CD4-positive, alpha-beta T cell (primary cell): ENCODE measurements at places on chromosomes 3 and 15.

DNA sequence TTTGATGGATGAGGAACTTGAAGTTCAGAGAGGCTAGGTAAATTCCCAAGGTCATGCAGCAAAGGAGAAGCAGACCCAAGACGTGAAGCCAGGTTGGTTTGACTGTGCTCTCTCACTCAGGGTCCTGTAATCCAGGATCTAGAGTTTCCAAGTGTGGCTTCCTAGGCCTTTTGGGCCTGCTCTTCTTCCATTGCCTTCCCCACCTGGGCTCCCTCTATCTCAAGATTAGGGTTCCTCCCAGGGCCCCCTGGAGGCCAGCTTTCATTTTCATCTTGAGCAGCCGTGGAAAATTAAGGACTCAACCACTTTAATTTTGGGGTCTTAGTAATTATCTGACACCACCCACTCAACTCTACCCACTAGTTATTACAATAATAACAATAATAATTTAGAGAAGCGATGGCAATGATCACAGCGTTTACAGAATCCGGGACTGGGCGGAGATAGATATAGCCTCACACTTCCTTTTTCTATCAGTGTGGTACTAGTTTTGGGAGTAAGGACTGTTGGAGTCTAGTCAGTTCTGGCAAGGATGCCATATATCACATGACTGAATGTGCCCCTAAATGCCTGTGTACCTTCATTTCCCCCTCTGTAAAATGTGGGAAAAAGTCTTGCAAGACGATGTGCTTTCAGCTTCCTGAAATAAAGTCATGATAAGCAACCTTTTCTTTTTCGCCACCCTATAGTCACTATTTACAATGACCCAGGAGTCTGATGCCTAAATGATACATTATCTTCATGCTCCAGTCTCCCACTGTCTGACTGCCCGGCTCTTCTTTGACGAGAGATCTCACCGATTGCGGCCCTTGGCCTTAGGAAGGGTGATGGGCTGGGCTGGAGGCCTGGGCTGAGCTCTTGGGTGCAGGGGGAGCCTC lies 30.2 kb upstream of the MAGEF1 start:
- no peak for DNase-seq

GRCh38 chr15:68380456-68380855 lies 51.5 kb downstream of the ITGA11 start:
- DNase-seq = no peak

GRCh38 chr3:49351521-49352011 lies 6.6 kb downstream of the GPX1 start:
- DNase-seq = no peak

GRCh38 chr3:188001093-188001492 lies 152.9 kb upstream of the LPP start:
- DNase-seq = no peak

GRCh38 chr15:68646156-68646555 lies 67.4 kb downstream of the CORO2B start:
- DNase-seq = no peak

DNA sequence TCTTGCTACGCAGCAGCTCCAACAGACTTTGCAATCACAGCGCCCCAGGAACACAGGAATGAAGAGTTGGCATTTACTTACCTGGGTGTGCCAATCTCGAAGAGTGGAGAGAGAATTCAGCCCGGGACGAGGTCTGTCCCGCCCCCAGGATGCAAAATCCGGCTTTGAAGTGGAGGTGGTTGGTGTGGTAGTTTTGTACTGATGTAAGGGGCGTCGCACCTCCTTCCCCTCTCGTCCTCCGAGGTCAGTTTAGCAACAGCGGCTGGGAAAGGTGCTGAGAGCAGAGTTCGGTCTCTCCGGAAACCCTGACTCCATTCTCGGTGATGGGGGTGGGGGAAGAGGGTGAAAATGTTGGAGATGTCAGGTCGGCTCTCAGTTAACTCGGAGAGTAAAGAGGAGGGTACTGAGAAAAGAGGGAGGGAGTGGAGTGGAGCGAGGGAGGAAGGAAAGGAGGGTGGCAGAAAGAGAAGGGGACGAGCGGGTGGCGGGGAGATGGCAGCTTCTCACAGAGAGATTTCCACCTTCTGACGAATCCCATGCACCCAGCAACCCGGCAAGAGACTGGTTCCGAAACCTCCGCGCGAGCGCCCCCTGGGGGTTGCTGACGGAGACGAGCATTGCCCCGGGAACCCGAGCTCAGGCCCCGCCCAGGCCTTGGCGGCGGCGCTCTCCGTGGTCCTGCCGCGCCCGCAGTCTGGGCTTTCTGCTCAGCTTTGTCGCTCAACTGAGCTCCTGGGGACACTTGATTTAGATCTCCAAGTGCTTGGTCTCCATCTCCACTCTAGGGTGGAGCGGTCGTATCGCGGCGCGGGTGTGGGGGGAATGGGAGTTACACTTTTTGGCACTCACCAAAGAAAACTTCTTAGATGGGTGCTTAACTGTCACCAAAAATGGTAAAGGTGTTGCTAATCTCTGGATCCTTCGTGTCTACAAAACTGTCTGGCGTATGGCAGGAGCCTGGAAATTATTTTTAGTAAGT lies at the start of gene CPNE4:
CPNE4 (minus strand) TSS at position 529 of the 979 bp plus-strand sequence.
- DNase-seq = peak; percentile 71

- DNase-seq = no peak
Measured at GRCh38 chr3:58102976-58103451, 94.8 kb downstream of the FLNB start.

- no peak for DNase-seq
Measured at GRCh38 chr3:13568515-13569028, 19.6 kb downstream of the FBLN2 start.

GRCh38 chr3:140766465-140766864 lies 88.6 kb downstream of the TRIM42 start:
- no peak for DNase-seq

- no peak for DNase-seq
Measured at GRCh38 chr15:40871749-40872617, 2.1 kb downstream of the RHOV start.

GRCh38 chr3:94784274-94784673 lies 721.4 kb downstream of the NSUN3 start:
- DNase-seq = no peak

- no peak for DNase-seq
Measured at GRCh38 chr3:62793946-62794345, 81.3 kb downstream of the CADPS start.

- no peak for DNase-seq
Measured at GRCh38 chr3:82568776-82569338, 807.4 kb upstream of the GBE1 start.

DNA sequence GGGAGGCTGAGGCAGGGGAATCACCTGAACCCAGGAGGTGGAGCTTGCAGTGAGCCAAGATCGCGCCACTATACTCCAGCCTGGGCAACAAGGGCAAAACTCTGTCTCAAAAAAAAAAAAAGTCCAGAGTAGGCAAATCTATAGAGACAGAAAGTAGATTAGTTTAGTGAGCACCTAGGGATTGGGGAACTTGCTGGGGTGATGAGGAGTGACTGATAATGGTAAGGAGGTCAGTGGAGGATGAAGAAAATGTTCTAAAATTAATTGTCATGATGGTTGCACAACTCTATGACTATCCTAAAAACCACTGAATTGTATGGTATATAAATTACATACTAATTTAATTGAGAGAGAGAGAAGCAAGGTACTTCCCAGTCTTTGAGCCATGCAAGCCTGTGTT lies 27.8 kb upstream of the LYZL4 start:
- no peak for DNase-seq

DNA sequence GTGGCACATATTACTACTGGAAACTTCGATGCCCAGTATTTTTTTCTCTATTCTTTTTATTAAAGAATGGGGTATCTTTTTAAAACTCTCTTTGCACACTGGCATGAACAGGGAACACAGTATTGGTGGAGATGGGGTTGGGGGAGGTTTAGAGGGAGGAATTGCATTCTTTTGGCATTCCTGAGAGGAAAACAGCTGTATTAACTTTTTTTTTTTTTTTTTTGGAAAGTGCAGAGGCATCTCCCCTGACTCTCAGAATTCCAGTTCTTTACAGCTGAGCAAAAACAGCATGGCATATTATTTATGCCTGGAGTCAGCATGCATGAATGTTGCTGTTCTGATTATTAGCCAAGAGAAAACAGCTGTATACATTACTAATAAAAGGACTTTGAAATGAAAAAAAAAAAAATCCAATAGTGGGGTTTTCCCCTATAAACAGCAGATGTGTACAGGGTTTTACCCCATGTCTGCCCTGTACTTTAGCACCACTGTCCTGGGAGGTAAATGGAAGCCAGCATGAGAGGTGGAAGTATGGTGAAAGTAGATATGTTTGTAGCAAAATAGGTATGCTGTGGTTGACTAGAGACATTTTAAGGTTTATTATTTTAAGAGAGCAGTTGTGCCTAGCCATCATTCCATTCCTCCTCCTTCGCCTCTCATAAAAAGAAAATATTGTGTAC lies 132.2 kb downstream of the FNDC3B start:
- DNase-seq = no peak

DNA sequence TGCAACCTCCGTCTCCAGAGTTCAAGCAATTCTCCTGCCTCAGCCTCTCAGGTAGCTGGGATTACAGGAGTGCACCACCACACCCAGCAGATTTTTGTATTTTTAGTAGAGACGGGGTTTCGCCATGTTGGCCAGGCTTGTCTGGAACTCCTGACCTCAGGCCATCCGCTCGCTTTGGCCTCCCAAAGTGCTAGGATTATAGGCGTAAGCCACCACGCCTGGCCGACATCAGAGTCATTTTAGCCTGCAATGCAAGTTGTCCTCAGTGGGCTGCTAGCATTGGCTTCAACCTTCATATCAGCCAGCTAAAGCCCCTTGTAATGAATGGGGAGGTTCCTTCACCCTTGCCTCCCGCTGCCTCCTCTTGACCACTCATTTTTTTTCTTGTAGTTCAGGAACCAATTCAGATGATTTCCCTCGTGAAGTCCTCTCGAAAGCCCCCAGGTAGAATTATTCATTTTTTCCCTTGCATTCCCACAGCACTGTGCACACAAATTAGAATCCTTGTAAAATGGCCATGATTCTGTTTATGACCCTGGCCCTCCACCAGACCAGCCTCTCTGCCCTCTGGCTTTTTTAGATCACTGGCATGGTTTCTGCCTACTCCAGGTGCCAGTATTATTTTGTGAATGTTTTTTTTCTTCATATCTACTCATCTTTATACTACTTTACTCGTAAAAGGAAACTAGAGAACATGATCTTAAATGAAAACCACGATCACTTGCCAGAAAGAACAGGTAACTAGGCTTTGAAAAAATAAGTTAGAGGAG lies 29.1 kb downstream of the FLNB start:
- DNase-seq = no peak

DNA sequence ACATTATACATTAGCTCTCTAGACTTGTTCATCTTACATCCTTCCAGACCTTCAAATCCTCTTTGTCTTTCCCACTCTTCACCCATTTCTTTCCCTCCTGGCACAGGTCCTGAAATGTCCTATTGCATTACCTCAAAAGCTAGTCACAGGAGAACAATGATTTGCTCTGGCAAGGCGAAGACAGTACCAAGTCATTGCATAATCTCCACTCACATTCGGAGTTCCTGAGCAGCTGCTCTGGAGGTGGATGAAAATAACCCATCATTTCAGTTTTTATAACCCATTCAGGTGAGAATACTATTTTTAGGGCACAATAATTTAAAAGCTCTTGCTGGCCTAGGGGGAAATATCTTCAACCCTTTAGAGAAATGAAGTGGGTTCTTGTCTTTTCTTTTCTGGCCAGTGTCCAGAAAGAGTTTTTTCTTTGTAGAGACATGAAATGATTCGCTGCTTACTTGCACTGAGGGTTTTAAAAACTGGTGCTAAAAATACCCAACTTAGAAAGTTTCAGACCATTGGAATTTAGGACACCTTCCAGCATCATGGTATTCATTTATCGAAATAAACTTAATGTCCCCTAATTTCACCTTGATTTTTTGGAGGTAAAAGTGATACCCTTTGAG lies 23.4 kb upstream of the DYNC1LI1 start:
- DNase-seq = no peak

- no peak for DNase-seq
Measured at GRCh38 chr3:2354702-2355101, 256.0 kb downstream of the CNTN4 start.

GRCh38 chr15:51718219-51718618 lies 19.2 kb downstream of the LYSMD2 start:
- DNase-seq = no peak

DNA sequence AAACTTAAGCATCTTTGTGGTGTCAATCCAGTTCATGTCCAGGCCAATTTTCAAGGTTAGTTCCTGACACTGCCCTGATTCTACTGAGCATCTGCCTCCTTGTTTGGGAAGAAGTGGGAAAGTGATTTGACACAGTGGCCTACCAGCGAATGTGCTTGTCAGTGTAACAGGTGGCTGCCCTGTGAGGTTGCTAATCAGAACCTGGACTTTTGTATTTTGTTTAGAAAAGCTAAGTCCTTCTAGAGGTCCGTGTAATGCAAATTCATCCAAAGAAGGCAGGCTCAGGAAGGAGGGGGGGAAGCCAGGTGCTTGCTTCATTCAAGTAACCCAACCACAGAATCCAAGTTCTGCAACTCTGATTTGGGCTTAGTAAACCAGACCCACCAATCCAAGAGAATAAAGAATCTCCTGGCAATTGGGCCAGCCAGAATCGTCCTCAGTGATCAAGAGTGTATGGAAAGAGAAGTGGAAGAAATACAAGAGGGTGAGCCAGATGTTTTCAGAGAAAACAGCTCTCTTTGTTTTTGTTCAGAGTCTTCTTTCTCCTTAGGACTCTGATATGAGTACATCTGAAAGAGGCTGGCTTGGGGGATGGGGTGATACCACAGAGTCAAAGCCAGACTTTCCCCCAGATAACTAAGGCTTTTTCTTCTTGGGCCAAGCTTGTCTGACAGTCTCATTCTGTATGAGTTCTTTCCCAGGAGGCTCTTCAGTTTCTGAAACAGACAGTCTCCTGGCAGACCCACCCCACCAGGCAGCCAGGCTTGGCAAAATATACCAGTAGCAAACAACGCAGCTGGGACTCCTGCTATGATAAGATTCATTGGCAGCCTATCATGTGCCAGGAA lies 508.9 kb upstream of the TBL1XR1 start:
- DNase-seq = no peak

DNA sequence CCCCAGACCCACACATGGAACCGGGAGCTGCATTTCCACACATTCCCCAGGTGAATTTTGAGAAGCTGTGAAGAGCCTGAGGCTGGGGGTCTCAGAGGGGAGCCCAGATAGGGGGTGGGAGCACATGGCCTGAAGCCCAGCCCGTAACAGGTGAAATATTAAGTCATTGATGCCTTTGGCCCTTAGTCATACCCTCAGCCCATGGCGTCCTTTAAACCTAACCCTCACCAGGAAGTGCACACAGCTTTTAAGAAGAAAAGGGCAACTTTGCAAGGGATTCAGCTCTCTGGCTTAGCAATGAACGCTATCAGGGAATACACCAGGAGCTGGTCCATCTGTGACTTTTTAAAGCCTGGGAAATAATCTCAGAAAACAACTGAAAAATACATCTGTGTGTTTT lies 40.6 kb downstream of the WNT7A start:
- DNase-seq = no peak
